ENCODE measurements at places on chromosomes 2 and 18. TPM values are rescaled to one million over a fixed set of nuclear protein-coding genes. Genes with fewer than 3 reads are reported as not detected.

The CAPN14 gene
- total RNA-seq, result not detected

The VAMP5 gene
- not detected for total RNA-seq

The COLEC12 gene
- total RNA-seq, result 0.06 TPM

The SLC9A4 gene
- total RNA-seq, result not detected

The SDC1 gene
- total RNA-seq, result 208 TPM

The ZNF396 gene
- 0.71 TPM for total RNA-seq

The CDH2 gene
- total RNA-seq, result 32.4 TPM

The MIB1 gene
- total RNA-seq, result 10.2 TPM

The NCKAP5 gene
- total RNA-seq, result 1.2 TPM

Data from A549 treated with GW870086 at 1 μM for 4 hours (cell line).